ENCODE measurements at places on chromosomes 6 and 20.

GRCh38 chr6:112223070-112223861 lies 31.1 kb downstream of the LAMA4 start:
- no peak for DNase-seq

- DNase-seq, result no peak
Measured at GRCh38 chr6:15505463-15505918, 157.3 kb downstream of the DTNBP1 start.

- DNase-seq, result peak; percentile 47
Measured at GRCh38 chr6:75602246-75603105, 796 bp downstream of the SENP6 start.

DNA sequence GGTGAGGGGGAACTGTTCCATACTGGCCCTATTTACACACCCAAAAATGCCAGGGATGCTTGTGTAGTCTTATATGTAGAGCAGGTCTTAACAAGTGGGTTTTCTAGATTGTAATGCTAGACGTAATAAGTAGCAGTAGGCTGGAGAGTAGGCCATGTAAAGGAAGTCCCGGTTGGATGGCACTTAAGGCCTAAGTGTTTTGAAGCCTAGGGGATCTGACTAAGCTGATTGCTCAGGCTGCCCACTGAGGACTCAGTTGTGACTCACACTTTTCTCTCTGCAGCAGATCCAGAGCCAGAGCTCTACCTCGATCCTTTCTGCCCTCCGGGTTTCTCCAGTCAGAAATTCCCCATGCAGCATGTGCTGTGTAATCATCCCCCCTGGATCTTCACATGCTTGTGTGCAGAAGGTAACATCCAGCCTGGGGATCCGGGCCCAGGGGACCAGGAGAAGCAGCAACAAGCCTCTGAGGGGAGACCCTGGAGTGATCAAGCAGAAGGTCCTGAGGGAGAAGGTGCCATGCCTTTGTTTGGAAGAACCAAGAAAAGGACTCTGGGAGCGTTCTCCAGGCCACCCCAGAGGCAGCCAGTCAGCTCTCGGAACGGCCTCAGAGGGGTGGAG lies 26.6 kb downstream of the ZNF133 start:
- DNase-seq, result no peak

- DNase-seq, result no peak
Measured at GRCh38 chr6:56043076-56043475, 167.7 kb upstream of the BMP5 start.

GRCh38 chr6:93886416-93886815 lies 467.1 kb upstream of the EPHA7 start:
- no peak for DNase-seq

DNA sequence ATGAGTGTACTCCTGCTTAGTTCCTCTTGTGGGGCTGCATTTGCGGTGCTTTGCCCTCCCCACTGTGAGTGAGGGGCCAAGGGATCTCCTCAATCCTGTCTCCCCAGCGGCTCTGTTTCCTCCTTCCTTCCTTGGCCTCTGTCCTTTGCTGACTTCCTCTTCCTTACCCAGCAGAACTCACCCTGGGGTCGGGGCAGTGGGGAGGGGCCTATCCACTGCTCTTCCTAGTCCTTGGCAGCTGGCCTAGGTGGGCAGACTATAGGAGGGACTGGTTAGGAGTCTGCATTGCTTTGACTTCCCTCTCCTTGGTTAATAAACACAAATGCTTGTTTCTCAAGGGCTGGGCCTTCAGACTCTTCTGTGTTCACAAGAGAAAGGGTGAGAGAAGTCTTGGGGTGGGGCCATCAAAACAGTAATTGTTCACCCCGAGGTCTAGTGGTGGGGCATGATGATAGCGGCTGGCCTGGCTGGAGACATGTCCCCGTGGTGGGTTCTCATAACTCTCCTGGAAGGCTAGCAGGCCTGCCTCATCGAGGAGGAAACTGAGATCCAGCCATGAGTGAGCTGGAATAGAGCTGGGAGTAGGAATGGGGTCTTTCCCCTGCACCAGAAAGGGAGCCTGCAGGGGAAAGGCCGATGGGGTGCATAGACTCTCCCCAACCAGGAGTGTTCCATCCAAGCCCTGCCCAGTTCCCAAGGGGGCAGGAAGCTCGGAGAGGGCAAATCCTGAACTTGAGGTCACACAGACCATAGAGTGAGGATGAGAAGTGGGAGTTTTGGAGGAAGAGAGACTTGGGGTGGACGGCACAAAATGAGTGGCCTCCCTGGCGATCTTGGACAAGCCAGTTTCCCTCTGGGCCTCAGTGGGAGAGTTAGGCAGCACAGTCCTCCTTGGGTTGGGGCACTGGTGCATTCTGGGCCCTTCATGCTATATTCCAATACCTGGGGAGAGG lies 12.7 kb downstream of the FAM110A start:
- DNase-seq, result no peak

DNA sequence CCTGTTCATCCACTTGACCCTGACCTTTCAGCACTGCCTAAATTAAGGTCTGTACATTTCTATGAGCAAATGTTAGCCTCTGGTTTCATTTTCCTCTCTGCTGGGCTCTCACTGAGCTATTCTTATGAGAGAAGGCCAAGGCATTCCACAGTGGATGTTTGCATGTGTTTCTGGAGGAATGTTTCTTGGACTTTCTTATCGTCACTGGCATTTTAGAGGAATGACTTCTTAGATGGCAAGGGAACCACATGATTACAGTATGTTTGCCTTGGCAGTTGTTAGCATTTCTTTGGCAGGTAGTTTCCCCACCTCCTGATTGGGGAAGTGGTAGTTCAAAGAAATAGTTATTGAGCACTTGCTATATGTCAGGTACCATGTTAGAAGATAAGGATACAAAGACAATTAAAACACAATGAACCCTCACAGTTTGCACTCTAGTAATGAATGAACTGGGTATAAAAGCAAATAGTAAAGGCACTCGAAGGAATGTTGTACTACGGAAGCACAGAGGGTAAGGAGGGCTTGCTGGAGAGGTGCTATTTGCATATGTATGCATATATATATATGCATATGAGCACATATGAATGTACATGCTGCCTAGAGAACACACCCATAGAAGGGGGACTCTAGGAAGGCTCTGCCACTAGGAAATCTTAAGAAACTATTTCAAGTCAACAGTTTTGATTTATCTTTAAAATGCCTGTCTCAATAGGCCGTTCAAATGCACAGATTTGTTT lies 307.4 kb downstream of the EYA4 start:
- DNase-seq, result no peak

DNA sequence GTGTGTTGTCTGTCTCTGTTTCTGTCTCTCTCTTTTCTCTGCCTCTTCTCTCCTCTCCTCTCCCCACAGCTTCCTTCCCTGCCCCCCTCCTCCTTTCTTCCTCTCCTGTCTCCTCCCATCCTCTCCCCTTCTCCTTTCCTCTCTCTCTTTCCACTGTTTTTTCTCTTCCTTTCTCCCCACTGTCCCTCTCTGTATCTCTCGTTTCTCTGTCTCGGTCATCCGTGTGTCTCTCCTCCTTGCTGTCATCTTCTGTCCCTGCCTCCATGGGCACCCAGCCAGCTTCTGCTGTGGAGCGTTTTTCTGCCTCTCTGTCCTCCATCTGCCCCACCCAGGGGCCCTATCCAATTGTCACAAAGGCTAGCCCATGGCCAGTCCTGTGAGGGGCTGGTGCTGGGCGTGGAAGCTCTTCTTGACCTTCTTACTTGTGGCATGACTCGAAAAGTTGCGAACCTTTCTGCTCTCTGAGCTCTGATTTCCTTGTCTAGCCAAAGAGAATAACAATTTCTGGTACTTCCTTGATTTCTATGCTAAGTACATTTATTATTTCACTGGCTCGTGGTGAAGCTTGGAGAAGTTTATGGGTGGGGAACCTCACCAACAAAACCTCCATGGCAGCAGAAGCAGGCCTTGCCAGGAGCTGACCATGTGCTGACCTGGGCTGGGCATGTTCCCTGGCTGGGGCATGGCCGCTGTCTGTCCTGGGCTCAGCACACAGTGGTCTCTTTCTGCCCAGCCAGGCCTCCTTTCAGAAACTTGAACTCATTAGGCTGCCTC lies 69.3 kb downstream of the CEBPB start:
- DNase-seq, result no peak

DNA sequence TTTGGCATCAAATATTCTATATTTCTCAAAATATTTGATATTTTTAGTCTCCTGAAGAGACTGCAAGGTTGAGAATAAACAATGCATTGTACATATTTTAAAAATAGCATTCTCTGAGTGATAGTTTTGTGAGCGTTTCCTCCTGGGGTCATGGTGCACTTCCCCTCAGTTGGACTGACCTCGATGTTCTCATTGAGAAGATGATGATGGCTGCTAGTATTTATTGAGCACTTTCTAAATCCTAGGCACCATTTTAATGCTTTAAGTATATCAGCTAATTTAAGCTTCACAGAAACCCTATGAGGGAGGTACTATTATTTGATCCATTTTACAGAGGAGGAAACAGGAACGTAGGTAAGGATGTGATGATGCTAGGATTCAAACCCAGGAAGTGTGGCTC lies 18.2 kb downstream of the DSE start:
- no peak for DNase-seq

GRCh38 chr6:133376743-133377142 lies 135.6 kb downstream of the EYA4 start:
- no peak for DNase-seq

- DNase-seq, result no peak
Measured at GRCh38 chr6:10655508-10656055, 38.8 kb downstream of the C6orf52 start.

DNA sequence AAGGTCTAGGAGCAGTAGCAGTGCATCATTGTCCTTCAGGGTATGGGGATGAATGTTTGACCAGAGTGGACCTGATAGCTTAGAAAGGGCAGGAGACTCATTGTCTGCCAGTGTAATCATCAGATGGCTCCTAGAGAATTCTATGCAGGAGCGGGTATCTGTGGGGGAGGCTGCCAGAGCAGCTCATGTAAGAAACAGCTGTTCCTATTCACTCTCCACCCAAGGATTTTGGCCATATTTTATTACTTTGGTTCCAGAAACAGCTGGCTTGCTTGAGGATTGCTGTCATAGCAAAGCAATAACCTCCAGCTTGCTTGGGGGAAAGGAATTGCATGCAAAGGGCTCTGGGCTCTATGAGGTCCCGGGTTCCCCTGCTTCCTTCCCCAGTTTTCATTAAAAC lies 44.1 kb downstream of the RALY start:
- DNase-seq, result no peak

DNA sequence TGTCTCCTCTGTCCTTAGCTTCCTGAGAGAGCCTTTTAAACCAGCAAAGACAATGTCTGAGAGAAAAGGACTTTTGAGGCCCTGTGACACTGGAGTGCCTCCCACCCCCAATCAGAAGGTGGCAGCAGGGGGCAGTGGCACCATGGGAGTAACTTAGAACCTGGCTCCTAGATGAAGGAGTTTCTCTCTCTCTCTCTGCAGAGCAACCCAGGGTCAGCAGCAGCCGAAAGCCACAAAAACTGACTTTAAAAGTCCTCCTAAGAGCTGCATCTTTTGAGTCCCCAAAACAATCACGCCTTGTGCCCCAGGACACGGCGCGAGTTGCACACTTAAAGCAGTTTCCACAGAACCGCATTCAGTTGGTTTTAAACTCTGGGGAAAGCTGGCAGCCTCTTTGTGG lies 5.3 kb upstream of the TCP11 start:
- DNase-seq, result no peak

DNA sequence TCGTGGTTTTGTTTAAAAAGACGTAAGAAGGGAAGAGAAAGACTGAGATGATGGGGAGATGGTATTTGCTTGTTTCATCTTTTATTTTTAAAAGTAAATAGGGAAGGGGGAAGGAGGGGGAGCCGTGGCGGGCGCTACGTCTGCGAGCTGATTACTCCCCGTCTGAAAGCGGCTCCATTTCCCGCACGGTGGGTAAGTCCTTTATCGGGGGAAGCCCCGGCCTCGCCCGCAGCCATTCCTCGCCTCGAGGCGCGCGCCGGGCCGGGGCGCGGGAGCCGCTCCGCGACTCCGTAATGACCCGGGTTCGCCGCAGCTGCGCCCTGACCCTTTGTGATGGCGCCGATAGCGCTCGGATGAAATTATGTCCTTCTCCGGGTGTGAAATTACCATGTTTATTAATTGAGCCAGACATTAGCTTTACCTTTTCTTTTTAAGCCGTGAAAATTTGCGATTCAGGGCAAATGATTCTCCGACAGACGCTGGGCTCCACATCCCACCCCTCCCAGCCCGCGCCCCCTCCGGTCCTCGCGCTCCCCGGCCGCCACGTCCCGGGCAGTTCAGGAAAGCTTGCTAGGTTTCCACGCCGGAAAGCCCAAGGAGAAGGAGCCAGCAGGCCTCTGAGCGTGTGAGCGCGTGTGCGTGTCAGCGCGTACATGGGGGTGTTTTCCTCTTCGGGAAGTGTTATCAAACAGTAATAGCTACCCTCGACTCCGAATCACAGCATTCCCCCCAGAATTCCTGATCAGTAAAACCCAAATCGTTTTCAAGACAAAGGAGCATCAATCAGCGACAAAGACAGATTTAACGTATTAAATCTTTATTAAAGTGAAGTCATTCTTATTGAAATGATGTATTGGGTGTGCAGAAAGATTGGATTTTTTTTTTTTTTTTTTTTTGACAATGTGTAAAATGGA lies 30.0 kb downstream of the TFAP2A start:
- DNase-seq, result no peak

DNA sequence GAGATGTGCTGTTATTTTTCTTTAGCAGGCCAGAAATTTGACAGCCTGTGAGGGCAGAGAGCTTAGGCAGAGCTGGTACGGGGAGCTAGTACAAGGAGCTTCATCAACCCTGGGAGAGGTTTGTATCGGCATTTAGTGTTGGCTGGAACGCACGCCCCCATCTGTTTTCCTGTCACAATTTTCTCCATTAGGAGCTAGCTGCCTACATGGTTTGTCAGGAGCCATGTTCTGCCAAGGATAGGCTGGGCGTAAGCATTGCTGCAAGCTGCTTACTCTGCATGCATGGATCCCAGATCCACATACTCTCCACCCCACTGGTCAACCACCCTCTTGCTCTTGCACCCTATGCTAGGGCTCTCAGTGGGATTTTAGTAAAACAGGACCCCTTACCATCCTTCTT lies 449.0 kb upstream of the CHD6 start:
- no peak for DNase-seq

DNA sequence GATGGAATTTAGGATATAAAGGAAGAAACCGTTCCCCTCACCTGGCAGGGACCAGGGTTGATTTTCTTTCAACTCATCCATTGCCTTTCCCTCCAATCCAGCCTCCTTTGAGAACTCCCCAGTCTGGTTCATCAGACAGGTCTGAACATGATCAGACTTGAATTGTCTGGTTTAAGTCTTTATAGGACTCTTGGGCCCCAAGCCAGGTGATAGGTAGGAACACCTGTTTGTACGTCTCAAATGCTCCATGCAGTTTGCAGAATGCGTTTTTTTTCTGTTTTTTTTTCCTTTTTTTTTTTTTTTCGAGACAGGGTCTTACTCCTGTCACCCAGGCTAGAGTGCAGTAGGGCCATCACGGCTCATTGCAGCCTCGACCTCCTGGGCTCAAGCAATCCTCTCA lies 4.1 kb upstream of the CEP250 start:
- no peak for DNase-seq

GRCh38 chr20:34475979-34476736 lies 40.1 kb upstream of the DYNLRB1 start:
- peak; percentile 8 for DNase-seq

DNA sequence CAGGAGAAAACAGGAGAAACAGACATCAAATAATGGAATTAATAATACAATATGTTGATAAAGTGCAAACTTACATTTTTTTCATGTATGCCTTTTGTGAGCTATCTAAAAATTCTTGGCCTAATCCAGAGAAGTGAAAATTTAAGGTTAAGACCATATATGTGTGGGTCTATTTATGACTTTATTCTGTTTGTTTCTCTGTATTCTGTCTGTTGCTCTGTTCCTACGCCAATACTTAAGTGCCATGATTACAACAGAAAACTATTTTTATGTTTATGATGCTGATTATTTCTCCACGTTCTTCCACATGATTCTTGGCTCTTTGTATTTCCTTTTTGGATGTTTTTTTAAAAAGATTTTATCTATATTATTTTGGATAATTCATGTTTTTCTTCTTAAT lies 109.6 kb upstream of the MAP3K4 start:
- DNase-seq, result no peak
